ENCODE measurements at places on chromosomes 5 and 9.

GRCh38 chr5:93899026-93899600 lies 157.7 kb upstream of the POU5F2 start:
- no peak for DNase-seq

DNA sequence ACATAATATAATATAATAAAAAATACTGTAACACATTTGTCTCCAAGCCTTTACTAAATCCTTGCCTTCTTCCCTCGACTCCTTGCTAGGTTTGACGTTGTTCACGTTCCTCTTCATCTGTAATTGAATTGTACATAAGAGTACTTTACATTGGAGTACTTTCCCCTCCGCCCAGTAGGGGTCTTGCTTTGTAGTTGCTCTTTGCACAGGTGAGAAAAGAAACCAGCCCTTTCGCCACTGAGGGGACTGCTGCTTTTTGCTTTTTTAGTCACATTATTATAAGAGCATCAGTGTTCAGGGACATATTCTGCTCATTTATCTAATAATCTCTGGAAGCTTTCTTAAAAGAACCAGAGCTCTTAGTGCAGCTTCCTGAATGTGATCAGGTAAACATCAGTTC lies 115.0 kb downstream of the CETN3 start:
- no peak for DNase-seq

GRCh38 chr9:126809068-126809467 lies 4.2 kb downstream of the ZBTB43 start:
- no peak for DNase-seq

GRCh38 chr5:142853682-142854081 lies 83.5 kb downstream of the ARHGAP26 start:
- DNase-seq, result no peak

GRCh38 chr5:142944140-142944539 lies 174.0 kb downstream of the ARHGAP26 start:
- no peak for DNase-seq

Measured in Panc1 (cell line).